ENCODE measurements at places on chromosomes 3 and 15.
A peak's percentile ranks its signal among the peaks of the same experiment; 100 is the strongest.

- no peak for DNase-seq
Observed at GRCh38 chr3:149670742-149671492, 13.1 kb upstream of the WWTR1 start.

DNA sequence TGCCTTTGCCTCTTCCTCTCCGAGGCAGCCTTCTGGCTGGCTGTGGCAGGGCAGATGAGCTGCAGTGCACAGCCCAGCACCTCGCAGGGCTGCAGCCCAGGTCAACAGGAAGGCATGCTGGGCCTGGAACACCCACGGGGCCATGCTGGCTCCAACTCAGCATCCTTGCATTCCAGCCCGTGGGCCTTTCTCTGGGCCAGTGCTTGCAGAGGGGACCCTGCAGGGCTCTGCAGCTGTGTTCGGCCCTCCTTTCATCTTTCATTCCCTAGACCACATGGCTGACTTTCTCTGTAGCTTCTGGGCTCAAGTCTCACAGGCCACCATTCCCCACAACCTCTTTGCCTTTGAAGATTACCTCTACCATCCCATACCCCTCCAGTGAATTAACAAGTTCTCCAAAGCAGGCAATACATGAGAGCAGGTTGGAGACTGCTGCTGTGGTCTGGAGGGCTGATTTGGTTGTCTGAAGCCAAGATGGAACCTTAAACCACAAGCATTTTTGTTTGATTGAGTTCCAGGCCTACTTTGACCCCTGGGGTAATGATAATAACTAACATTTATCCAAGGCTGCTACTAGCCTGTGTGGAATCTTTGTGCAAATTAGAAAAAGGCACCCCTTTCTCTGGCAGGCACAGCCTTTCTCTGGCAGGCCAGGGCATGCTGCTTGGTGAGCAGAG is 5.9 kb downstream of the FAM131A start:
- no peak for DNase-seq

- no peak for DNase-seq
Observed at GRCh38 chr3:149449182-149449581, 25.3 kb upstream of the TM4SF4 start.

- no peak for DNase-seq
Observed at GRCh38 chr3:186540835-186541226, 3.3 kb downstream of the CRYGS start.

- DNase-seq, result no peak
Observed at GRCh38 chr3:190380184-190380583, 7.8 kb upstream of the CLDN16 start.

GRCh38 chr3:10869460-10869859 is 53.4 kb downstream of the SLC6A11 start:
- no peak for DNase-seq

- no peak for DNase-seq
Observed at GRCh38 chr15:68885070-68885469, 45.3 kb upstream of the SPESP1 start.

DNA sequence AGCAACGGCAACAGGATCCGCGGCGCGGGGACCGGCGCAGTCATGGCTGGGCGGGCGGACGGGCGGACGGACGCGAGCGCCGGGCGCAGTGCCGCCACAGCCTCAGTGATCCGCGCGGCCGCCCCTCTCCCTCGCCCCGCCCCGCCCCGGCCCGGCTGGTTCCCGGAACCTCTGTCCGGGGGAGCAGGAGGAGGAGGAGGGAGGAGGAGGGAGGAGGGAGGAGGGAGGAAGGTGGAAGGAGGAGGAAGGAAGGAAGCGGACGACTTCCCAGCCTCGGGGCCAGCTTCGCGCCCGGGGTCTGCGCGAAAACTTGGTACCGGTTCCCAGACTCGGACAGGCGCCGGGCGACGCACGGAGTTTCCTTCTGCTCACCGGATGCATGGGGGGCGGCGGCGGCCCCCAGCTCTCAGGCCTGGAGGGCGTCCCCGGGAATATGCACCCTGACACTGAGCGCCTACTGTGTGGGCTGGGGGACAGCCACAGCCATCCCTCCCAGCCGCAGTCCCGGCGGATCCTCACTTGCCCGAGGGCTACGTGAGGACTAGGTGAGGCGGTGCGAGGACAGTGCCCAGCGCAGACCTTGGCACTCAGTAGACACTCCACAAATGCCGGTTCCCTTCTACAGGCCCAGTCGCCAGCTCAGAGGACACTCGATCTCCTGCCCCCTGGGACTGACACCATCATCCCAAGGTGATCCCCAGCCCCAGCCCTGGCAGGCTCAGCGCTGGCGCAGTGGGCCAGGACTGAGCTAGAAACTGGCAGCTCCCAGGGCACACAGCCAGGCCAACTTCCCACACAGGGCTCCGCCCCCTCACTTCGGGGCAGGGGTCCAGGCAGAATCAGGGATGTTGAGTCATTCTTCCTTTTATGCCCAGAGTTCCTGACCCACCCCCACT is at the start of gene SHISA5:
SHISA5 (minus strand) TSS at position 124 of the 896 bp plus-strand sequence; CDS start at position 44, 80 bp downstream.
- DNase-seq, result peak; percentile 44

DNA sequence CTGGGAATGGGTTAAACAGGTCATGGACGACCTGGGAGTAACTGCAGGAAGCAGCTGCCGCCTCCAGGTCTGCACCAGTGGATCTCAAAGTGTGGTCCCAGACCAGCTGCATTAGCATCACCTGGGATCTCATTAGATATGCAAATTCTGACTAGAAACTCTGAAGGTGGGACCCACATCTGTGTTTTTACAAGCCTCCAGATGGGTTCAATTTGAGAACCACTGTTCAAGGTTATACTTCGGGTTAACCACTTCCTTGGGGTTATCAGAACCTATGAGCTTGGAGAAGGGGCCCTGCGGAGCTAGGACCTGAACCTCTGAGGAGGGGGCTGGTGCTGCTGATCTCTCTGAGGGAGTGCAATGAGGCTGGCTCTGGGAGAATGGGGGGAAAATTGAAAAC is 324.8 kb upstream of the CTDSPL start:
- DNase-seq, result no peak

DNA sequence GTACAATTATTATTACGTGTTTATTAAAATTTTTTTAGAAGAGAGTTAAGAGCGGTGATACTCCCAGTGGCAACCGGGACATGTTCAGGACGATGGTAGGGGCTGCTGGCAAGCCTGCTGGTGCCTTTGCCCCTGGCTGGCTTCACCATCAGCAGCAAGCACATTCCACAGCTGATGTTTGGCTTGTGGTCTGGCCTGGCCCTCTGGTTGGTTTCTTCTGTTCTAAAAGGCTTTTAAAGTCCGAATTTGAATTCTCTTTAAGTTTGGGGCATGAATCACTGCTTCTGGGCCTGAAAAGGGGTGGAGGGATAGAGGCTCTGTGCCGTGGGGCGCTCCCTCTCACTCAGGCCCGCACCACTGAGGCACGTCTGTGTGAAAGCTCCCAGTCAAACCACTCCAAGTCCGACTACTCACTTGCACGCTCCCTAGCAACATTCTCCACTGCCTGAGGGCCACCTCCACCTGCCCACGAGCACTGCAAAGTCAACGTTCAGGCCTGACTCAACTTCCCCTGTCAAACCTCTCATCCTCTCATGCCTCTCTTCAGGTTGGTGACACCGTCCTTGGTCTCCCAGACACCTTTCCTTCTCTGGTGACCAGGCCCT is 10.1 kb downstream of the ITGA11 start:
- DNase-seq, result no peak

GRCh38 chr3:134432236-134432635 is 53.5 kb downstream of the ANAPC13 start:
- no peak for DNase-seq

GRCh38 chr15:47817969-47818548 is 100.8 kb downstream of the SEMA6D start:
- DNase-seq, result no peak

DNA sequence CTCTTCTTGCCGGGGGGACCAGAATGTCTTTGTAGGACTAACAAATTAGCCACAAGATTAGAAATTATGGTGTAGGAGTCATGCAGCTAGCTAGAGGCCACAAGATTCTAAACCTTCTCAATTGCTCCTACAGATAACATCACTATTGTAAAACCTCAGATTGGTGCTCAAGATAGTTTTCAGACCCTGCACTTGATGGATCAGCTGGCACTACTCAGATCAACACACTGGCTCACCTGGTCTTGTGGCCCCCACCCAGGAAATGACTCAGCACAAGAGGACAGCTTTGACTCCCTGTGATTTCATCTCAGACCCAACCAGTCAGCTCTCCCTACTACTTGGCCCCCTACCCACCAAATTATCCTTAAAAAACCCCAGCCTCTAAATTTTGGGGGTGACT is 124.1 kb upstream of the RASGRP1 start:
- DNase-seq, result peak; percentile 41

DNA sequence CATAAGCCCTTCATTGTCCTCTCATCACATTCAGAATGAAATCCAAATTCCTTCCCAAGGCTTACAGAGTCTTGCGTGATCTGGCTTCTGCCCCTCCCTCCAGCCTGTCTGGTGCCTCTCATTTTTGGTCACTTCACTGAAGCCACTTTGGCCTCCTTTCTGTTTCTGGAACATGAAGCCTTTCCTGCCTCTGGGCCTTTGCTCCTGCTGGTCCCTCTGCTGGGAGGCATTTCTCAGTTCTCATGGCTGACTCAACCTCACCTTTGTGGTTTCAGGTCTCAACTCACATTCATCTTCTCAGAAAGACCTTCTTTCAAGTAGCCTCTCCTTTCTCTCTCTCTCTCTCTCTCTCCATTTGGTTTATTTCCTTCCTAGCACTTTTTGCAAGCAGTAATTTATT is 43.9 kb upstream of the BHLHE40 start:
- no peak for DNase-seq

- DNase-seq, result no peak
Observed at GRCh38 chr3:171283848-171284222, 176.4 kb downstream of the TNIK start.

DNA sequence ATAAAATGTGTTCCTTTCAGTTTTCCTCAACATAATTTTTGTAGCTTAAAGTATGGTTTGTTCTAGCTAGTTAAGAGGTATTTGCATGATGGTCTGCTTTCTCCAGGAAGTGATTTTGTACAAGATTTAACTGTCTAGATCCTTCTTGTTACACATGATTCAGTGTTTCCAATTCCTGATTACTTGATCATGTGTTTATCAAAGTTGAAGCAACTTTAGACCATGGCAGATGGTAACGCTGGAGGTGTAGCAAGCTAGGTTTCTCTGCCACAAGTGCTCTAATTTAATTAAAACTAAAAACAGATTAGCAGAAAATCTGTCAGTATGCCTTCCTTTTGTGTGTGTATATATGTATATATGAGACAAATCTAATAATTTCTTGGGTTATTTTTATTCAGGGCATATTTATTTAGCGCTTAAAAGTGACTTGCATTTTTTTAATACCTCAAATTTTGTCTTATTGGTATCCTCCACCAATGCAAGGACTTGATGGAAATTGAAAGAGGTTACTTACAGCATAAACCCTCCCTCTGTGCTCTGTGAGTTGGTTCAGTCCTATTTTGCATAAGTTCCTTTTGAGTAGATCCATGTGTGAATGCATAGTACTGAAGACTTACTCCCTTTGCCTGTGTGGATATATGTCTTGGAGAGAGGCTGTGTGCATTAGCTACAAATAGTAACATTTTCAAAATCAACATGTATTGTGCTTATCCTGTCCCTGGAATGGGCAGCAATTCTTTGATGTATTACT is 157.3 kb upstream of the CGNL1 start:
- DNase-seq, result no peak

DNA sequence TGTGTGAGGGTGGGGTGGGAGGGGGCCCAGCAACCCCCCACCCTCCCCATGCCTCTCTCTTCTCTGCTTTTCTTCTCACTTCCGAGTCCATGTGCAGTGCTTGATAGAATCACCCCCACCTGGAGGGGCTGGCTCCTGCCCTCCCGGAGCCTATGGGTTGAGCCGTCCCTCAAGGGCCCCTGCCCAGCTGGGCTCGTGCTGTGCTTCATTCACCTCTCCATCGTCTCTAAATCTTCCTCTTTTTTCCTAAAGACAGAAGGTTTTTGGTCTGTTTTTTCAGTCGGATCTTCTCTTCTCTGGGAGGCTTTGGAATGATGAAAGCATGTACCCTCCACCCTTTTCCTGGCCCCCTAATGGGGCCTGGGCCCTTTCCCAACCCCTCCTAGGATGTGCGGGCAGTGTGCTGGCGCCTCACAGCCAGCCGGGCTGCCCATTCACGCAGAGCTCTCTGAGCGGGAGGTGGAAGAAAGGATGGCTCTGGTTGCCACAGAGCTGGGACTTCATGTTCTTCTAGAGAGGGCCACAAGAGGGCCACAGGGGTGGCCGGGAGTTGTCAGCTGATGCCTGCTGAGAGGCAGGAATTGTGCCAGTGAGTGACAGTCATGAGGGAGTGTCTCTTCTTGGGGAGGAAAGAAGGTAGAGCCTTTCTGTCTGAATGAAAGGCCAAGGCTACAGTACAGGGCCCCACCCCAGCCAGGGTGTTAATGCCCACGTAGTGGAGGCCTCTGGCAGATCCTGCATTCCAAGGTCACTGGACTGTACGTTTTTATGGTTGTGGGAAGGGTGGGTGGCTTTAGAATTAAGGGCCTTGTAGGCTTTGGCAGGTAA is 8.1 kb downstream of the FAM131A start:
- DNase-seq, result no peak

GRCh38 chr3:136624894-136625815 is 127.0 kb downstream of the STAG1 start:
- DNase-seq, result no peak

DNA sequence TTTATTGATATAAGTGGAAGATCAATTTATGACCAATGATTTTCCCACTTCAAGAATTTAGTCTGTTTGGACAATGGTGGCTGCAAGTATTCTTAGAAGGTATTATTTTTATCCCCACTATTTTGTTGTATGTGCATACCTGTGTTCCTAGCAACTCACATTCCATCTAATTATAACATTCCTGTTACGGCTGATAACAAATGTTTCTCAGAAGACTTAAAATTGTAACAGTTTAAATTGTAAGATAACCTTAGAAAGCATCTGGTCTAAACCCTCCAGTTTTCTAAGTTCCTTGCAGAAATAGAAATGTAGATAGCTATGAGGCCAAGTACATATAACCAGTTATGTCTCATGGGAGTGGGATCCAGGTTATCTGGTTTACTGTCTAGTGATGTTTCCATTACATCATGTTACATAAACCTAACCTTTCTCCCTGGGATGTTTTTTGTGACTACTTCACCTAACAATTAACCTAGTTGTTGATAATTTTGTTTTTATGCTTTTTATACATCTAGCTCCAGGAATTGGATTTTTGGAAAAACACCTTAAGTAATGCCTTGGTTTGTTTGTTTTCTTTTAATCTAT is 11.1 kb upstream of the MFN1 start:
- no peak for DNase-seq

- no peak for DNase-seq
Observed at GRCh38 chr15:77454951-77455350, 34.3 kb downstream of the HMG20A start.

GRCh38 chr3:152126260-152126659 is 142.5 kb upstream of the MBNL1 start:
- DNase-seq, result no peak

- DNase-seq, result no peak
Observed at GRCh38 chr3:98603580-98603979, 10.2 kb upstream of the CPOX start.

- no peak for DNase-seq
Observed at GRCh38 chr15:90479656-90480055, 50.1 kb upstream of the CRTC3 start.

DNA sequence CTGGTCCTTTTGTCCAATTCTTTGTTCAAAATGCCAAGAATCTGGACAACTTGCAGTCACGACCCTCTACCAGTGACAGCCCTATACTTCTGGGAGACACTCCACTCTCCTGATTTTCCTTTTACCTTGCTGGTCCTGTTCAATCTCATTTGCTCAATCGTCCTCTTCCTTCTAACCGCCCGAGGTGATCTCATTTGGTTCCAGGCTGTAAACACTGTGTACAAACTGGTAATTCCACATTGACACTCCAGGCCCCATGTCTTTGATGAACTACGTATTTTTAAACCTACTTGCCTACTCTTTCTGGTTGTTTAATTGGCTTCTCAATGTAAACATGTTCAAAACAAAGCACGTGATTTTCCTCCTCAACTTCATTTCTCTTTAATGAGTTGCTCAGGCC is 23.7 kb upstream of the C3orf49 start:
- DNase-seq, result no peak

Data from T-helper 9 cell (primary cell).